ENCODE measurements at places on chromosomes 1 and 21.
A peak's percentile ranks its signal among the peaks of the same experiment; 100 is the strongest.

GRCh38 chr1:183901748-183902330 is 96.9 kb downstream of the RGL1 start:
- no peak for DNase-seq

- DNase-seq = no peak
These were observed 115.4 kb upstream of the F3 start for GRCh38 chr1:94656967-94657366.

DNA sequence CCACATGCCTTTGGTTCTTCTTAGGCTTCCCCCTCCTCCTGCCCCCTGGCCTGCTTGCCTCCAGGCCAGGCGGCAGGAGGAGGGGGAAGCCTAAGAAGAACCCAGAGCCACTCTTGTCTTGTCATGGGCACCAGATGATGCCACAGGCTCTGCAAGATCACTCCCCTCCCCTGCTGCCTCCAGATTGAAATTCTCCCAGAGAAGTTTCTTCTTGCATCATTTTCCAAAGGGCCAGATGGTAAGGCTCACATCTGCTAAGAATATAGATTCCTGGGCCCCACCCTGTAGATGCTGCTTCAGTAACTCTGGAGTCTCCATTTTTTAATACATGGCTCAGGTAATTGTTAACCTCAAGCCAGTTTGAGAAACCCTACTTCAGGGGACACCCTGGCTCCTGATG is 60.8 kb downstream of the FAM163A start:
- no peak for DNase-seq

DNA sequence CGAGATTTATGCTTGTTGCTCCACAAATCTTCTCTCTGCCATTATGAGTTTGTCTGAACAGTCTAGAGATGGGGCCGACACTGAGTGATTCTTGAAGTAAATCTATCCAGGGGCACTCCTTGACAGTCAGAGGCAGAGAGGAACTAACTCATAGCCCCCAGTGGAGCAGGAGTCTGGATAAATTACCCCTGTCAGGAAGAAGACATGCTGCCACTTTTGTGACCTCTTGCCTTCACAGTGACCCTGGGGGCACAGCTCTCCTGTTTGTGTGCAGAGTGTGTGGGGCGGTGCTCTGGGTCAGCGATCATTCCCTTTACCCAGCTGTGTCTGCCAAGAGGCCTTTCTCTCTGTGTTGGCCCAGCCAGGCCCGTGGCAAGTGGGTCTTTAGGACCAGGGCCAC is 29.5 kb downstream of the PEX14 start:
- no peak for DNase-seq

DNA sequence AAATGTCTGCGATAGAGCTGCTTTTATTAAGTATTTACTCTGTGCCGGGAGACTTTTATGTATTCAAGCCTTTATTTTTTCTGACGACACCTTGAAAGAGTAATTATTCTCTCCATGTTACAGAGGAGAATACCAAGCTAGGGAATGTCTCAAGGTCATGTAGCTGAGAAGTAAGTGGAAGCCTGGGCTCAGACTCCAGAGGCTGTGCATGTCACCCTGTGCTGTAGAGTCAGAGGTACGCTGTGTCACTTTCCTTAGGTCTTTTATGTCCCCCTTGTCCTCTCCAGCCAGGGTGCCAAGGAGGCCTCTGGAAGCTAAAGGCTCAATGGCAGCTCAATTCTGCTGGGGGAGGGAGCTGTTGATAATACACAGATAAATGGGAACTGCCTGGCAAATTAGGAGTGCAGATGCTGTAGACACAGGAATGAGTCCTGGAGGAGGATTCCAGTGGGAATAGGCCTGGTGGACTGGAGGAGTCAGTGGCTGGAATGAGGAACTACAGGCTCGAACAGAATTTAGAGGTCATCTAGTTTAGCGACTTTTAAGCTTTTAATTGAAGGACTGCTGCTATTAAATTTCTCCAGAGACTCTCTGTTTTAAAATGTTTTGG is 9.3 kb upstream of the IL19 start:
- DNase-seq = no peak

GRCh38 chr1:25781130-25781433 is 18.9 kb upstream of the SELENON start:
- DNase-seq = no peak

DNA sequence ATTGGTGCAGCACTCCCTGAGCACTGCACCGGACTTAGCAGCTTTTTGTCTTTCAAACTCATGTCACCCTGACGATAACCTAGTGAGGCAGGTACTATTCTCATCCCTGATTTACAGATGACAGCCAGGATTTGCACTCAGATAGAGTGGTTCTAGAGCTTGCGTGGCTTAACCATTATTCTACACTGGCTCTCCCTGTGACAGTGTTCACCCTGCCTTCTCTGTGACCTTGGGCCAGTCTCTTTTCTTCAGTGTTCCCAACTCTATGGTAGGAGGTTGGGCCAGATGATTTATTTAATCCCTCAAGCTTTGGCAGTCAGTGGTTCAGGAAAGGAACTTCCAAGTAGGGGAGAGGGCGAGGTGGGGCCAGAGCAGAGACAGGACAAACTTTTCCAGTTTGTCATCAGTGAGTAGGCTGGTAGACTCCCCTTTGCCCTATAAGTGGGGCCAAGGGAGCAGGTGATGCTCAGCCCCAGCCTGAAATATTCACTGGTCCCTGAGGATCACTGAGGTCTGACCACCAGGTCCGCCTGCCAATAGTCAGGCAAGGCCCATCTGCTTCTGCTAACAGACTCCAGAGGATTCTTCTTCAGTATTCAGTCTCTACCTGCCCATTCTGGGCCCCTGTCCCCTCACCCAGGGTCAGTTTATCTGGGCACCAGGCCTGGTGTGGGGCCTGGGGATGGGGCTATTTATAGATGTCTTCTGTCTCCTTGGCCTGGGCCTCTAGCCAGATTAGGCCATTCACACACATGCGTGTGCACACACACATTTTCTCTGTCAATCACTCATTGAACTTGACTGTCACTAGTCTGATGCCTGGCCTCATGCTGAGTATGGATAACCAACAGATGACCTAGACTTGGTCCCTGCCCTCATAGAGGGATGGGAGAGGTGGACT is 8.8 kb upstream of the FABP3 start:
- DNase-seq = no peak

DNA sequence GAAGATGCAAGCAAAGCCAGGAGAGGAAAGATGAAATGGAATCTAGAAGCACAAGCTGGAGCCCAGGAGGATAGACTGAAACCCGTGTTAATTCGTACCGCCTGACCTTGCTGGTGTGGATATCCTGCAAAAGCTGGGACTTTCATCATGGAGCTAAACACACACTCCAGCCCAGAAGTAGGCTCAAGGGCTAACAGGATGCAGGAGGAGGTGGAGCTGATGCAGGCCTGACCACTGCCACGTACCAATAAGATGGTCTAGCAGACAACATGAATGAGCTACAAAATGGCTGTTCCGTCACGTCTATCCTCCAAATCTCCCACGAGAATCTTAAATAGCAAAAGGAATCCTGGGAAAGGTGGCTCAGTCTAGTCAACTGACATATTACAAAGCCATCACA is 270.3 kb downstream of the SDCCAG8 start:
- no peak for DNase-seq

DNA sequence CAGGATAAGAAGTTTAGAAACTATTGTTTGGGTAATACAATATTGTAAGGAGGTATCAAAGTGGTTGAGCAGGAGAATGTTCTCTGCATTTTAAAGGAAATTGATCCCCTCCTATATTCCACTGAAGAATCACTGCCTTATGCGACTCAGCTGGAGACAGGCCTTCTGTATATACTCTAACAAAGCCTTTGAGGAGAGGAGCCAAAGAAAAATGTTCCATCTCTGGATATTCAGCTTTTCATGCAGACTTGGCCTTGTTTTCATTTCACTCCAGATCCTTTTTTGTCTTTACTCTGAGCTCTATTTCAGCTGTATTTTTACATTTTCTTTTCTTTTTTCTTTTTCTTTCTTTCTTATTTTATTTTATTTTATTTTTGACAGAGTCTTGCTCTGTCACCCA is 42.1 kb upstream of the S1PR1 start:
- no peak for DNase-seq

- no peak for DNase-seq
These were observed 26.8 kb upstream of the TMEM52 start for GRCh38 chr1:1945782-1946393.

GRCh38 chr1:31366796-31367195 is 6.1 kb downstream of the FABP3 start:
- no peak for DNase-seq

DNA sequence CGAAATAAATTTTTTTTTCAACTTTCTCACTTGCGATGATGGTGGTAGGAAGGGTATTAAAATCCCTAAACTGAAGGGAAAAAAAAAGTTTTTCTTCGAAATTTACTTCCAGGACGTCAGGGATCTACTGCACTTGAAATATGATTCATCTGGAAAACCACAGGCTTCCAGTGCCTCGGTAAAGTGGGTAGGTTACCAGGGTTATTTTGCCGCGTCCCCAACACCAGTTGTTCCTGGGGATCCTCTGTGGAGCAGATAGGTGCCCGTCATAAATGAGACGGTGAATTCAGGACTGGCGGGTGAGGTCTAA is 773 bp downstream of the RABIF start:
- DNase-seq = peak; percentile 15

- no peak for DNase-seq
These were observed 8.4 kb downstream of the CEPT1 start for GRCh38 chr1:111148376-111148881.

DNA sequence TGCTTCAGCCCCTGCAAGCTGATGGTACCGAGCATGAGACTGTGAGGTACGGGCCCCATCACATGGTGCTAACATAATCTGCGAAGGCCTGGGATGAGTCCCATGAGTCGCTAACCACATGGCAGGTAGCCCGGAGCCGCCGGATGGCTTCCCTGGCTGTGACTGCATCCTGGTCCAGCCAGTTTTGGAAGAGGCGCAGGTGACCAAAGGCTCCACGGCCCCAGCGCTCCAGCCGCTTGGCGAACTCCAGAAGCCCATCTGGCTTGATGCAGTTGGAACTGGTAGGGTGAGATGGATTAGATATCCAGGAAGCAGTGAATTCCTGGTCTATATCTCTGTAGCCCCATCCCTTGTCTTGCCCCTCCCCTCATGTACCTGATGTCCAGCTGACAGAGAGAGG is 24.6 kb downstream of the LRRC41 start:
- DNase-seq = no peak

GRCh38 chr1:38027201-38028104 is 14.9 kb downstream of the UTP11 start:
- no peak for DNase-seq

GRCh38 chr1:232108598-232108997 is 482.0 kb downstream of the DISC1 start:
- DNase-seq = no peak

DNA sequence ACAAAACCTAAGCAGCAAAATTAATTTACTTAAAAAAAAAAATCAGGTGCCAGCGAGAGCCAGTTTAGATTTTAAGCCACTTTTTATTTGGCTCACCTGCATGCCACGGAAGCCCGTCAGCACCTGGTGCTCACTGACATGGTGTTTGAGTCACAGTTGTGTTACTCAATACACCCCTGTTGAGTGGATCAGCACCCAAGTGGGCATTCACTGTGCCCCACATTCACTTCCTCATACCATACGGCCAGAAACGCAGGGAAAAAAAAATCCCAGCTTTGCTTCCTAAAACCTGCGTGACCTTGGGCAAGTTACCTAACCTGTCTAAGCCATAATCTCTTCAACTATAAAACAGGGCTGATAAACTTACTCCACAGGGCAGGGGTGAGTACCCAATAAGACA is 42.8 kb upstream of the SIM2 start:
- no peak for DNase-seq

DNA sequence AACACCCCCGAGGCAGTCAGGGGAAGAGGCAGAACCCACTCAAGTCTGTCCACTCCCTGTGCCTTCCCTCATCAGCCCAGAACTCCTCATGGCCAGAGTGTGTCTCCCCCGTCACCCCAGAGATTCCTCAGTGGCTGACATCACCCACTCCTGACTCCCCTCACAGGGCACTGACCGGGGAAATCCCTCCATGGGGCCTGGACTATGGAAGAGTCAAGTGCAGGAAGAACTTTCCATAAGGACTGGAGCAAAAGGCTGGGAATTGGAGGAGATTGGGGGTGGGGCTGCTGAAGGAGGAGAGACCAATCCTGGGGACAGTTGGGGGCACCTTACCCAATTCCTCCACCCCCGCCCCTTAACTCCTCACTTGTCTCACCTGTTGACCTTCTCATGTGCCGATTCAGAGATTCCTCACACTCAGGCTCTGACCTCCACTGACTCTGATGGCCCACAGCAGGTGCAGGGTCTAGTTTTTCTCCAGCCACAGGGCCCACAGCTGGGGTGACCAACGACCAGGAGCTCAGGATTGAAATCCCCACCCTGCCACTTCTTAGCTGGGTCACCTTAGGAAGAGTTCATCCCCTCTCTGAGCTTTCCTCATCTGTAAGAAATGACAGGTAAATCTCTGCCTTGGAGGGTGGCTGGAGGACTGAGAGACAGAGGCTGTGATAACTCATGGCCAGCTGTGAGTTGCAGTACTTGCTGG is 481 bp upstream of the EXTL1 start:
- DNase-seq = no peak

GRCh38 chr1:103514920-103515503 is 10.5 kb upstream of the RNPC3 start:
- no peak for DNase-seq

GRCh38 chr1:191895462-191896058 is 262.7 kb upstream of the RGS18 start:
- DNase-seq = no peak

- DNase-seq = no peak
These were observed 14.9 kb downstream of the TTC34 start for GRCh38 chr1:2786329-2787162.

GRCh38 chr1:171160639-171161354 is 24.3 kb upstream of the FMO2 start:
- no peak for DNase-seq

GRCh38 chr1:15201849-15202551 is 45.0 kb upstream of the FHAD1 start:
- no peak for DNase-seq

GRCh38 chr1:17561247-17561548 is 21.7 kb downstream of the ARHGEF10L start:
- no peak for DNase-seq

GRCh38 chr1:155969377-155969791 is 9.0 kb downstream of the ARHGEF2 start:
- no peak for DNase-seq

GRCh38 chr1:167605576-167605975 is 24.5 kb upstream of the RCSD1 start:
- no peak for DNase-seq

GRCh38 chr1:32758177-32758794 is 55.7 kb upstream of the SYNC start:
- no peak for DNase-seq

- DNase-seq = no peak
These were observed 192.8 kb upstream of the POU3F1 start for GRCh38 chr1:38239258-38239835.

DNA sequence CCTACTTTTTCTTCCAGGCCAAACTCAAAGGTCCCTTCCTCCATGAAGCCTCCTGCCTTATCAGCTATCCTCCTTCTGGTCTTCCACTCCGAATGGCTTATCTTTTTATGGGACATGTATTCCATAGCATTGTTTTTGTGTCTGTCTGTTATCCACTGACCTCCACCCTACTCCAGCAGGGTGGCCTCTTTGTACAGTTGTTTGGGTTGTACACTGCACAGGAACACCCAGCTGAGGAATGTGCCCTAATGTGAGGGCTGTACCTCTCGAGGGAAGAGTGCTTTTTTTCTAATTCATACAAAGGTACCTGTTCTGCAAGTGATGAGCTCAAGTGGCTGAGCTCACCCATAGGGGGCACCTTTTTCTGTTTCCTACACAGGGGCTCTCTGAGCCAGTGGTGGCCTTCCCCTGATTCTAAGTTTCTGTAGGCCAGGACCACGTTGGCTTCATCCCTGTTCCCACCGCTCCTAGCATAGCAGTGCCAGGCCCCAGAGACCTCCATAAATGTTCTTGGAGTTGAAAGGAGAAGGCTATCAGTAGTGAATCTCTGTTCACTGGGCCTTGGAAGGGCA is 108.2 kb downstream of the FOXD2 start:
- no peak for DNase-seq

Data from non-pigmented ciliary epithelial cell (primary cell).